ENCODE measurements at places on chromosomes 4 and X. TPM values are rescaled to one million over a fixed set of nuclear protein-coding genes. Genes with fewer than 3 reads are reported as not detected.

Gene SPIN2A
- total RNA-seq = 0.69 TPM

Gene HPGD
- total RNA-seq = 77.2 TPM

Gene PTPN13
- 69.9 TPM for total RNA-seq

Gene ADAMTS3
- 3.6 TPM for total RNA-seq

Gene EDA2R
- total RNA-seq = 5.6 TPM

All from upper lobe of right lung (tissue), 1 donor.